ENCODE measurements at places on chromosomes 12 and 14.

- DNase-seq = no peak
Observed at GRCh38 chr12:121277374-121277759, 19.1 kb downstream of the CAMKK2 start.

GRCh38 chr12:52835271-52836041 lies 1.3 kb upstream of the KRT79 start:
- no peak for DNase-seq

DNA sequence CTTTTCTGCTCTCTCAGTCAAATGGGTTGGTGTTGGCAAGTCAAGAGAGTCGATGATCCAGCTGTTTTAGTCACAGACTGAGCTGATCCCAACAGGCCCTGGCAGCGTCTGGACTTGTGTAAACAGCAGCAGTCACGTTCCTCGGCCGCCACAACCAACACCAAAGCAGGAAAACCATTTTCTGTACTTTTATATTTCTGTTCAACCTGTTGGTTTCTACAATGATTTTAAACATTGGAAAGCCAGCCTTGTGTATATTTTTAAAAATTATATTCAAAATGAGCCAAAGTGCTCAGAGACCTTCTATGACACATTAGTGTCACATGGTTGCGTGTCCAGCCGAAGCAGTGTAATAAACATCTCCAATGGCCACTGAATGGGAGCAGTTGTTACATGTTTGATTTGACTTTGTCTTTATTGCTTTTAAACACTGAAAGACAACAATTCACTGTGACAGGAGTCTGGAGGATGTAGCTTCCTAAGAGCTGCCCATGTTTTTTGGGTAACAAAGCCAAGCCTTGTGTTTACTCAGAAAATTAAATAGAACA lies 5.9 kb upstream of the SIVA1 start:
- DNase-seq = no peak

GRCh38 chr12:75862692-75863471 lies 168.7 kb downstream of the PHLDA1 start:
- DNase-seq = no peak
